ENCODE measurements at places on chromosomes 2 and 18.

DNA sequence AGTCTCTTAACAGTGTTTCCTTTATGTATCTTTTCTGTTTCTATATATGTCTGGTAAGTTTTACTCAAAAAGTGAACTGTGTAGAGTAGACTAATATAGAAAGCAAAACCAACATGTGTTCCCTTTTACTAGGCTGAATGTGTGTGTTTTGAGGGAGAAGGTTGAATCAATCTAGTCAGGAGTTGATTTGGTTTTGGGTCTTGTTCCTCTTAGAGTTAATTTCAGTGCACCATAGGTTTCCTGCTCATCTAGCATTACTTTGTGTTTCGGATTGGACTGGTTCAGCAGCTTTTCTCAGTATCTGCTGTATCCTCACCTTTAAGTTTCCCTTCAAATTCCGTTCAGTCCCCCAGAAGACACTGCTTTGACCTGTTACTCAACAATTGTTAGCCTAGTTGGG is 52.0 kb upstream of the TRIM43 start:
- DNase-seq, result no peak

- DNase-seq, result peak; percentile 82
Measured at GRCh38 chr2:151238527-151239487, 22.9 kb downstream of the RBM43 start.

DNA sequence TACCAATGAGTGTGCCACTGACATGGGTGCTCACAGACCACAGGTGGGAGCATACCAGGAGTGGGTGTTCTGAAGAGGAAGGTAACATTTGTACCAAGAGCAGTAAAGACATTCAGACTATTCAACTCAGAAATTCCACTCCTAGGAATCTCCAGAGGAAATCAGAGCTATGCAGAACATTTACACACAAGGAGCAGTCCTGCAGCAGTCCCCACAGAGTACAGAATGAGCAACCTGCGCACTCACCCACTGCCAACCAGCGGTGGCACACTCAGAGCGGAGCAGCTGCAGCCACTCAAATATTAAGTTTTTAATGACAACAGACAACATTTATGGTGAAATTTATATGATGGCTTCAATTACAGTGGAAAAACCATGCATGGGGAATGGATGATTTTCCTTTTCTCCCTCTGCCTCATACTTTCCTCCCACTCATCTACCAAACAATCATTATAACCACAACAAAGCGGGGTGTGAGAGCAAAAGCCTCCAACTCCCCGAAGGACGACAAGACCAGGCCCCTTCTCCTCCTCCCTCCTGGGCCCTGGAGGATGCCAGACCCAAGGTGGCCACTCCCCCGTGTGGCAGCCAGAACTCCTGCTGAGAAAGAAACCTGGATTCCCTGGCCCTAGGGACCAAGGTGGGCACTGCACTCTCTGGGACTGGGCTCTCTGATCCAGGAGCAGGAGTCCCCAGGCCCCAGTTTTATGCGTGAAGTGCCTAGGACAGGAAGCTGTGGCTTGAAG is 5.4 kb downstream of the HS6ST1 start:
- DNase-seq, result peak; percentile 57

DNA sequence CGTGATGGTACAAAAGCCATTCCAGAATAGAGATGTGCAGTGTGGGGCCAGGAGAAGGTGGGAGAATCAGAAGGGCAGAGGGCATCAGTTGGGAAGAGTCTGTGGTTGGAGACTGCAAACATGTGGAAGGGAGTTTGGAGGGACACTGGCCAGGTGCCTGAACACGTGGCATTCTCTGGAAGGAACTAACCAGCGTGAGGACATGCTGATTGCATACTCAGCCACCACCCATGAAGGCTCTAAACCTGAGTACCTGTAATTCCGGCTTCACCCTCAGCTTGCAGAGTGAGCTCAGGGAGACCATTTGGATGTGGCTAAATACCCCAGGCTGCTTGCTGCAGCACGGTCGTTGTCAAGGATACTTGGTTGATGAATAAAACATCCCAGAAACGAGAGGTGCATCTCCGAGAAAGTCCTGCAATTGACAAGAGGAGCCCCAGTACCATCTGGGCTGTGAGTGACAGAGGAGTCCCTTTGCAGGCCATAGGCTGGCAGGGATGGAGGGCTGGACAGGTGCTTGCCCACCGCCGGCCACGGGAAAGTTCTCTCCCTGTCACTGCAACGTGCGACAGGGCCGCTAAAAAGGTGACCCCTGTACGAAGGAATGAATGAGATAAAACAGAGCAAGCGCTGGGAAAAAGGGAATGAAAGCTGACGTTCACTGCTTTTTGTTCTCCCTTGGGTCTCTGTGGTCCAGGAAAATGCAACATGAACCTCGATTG is 5.0 kb downstream of the ACKR3 start:
- DNase-seq, result no peak

DNA sequence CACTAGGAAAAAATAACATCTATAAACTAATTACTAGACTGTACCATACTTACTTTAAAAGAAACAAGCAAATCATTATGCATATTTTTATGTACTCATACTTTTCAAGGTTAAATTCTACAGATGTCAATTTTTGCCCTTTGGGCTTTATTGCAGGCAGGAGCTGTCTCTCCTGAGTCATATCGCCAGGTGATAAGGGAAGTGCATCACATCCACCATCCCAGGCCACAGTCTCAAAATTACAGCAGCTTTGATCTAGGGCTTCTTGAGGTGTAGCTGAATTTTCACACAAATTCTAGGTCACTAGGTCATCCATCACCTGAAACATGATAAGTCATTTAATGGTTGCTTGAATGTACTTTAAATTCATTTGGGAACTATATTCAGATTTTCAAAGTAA is 38.4 kb upstream of the FRZB start:
- DNase-seq, result no peak

- no peak for DNase-seq
Measured at GRCh38 chr2:105791229-105791628, 46.5 kb downstream of the NCK2 start.

DNA sequence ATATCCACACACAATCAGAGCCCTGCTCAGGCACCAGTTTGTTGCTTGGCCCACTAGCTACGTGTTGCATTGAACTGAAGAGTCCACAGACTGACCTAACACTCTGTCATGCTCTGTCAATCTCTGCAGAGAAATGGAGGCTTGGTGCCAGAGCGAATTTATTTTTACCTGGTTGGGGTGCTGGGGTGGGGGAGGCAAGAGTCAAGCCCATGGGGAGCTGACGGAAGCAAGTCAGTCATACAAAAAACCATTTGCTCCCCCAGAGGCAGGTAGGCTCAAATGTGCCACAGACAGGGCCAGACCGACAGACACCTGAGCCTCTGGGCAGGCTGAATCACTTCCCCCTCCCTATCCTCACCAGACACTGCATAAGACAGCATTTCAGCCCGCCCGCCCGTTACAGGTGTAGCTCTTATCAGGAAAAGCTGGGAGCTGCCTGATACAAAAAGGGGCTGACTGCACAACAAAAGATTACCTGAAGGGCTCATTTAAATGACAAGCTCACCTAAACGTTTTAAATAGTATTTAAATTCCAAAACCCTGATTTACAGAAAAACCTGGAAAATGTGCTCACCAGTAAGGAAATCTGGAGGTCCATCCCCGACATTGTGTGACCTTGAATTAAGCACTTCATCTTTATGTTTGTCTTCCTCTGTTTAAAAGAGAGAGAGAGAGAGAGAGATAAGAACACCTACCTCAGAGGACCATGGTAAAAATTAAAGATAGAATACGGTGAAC is 2.1 kb upstream of the PCBP1 start:
- DNase-seq, result no peak

DNA sequence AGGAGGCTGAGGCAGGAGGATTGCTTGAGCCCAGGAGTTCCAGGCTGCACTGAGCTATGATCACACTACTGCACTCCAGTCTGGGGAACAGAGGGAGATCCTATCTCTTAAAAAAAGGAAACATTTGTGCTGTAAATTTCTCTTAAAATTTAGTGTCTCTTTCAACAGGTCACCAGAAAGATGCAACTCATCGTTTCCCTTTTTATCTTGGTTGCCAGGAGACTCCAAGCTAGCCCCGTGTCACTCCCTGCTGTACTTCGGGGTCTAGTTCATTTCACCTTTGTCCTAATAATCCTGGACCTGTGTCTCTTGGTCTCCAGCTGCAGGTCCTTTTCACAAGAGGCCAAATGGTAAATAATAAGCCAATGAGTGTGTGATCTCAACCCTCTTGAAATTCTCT is 7.1 kb downstream of the HS1BP3 start:
- DNase-seq, result no peak

DNA sequence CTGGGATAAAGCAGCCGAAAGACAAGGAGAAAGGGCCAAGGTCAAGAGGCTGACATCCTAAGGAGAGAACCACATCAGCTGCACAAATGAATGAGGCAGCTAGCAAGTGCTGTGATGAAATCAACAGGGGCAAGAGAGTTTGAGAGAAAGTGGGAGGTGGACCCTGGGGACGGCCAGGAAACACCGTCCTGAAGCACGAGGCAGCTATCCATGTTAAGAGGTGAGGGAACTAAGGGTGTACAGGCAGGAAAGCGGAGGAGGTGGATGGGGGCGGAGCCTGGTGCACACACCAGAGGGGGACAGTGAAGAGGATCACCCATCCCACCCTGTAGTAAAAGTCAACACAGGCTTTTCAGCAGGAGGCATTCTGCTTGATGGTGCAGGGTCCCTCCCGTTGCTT is 52.4 kb downstream of the HDLBP start:
- no peak for DNase-seq

DNA sequence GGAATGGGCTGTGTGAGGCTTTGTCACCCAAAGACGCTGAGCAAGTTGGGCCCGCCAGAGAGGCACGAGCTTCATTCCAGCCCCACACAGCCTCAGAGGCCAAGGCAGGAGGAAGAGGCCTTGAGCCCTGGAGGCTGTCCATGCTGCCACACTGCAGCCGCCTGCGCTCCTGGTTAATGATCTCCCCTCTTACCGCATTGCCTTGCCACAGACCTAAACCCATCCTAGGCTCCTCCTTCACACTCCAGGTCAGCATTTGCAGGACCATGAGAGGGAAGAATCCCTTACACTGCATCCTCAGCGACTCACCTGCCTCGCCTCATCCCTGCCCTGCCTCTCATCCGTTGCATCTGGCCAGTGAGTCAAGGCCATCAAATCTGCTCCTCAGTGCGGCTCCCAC is 24.6 kb downstream of the KIF3C start:
- DNase-seq, result no peak

DNA sequence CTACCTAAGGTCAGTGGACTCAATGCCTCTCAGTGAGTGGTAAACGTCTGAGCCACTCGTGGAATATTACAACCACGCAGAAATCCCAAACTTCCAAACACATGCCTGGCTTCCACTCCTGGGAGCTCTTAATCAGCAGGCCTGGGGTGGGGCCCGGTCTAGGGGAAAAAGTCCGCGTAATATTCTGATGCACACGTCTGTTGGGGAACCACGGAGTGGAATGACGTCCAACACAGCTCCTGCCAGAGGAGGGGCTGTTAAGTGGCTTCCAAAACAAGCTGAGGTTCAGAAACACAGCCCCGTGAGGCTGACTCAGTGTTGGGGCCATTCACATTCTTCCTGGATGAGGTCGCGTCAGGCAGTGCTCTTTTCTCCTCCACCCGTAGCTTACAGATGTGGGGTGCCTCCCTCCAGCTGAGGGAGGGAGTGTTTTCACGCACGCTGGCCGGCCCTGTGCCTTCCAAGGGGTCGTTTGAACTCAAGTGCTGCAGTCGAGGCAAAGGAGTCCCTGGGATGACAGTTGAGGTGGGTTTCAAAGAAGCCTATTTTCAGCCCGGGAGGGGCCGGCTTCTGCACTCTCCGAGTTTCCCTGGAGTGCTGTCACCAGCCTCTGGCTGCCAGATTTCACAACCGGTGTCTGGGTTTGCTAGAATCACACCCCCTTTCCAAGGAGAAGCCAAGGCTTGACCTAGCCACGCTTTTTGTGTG is 73.1 kb downstream of the ACKR3 start:
- DNase-seq, result peak; percentile 90

DNA sequence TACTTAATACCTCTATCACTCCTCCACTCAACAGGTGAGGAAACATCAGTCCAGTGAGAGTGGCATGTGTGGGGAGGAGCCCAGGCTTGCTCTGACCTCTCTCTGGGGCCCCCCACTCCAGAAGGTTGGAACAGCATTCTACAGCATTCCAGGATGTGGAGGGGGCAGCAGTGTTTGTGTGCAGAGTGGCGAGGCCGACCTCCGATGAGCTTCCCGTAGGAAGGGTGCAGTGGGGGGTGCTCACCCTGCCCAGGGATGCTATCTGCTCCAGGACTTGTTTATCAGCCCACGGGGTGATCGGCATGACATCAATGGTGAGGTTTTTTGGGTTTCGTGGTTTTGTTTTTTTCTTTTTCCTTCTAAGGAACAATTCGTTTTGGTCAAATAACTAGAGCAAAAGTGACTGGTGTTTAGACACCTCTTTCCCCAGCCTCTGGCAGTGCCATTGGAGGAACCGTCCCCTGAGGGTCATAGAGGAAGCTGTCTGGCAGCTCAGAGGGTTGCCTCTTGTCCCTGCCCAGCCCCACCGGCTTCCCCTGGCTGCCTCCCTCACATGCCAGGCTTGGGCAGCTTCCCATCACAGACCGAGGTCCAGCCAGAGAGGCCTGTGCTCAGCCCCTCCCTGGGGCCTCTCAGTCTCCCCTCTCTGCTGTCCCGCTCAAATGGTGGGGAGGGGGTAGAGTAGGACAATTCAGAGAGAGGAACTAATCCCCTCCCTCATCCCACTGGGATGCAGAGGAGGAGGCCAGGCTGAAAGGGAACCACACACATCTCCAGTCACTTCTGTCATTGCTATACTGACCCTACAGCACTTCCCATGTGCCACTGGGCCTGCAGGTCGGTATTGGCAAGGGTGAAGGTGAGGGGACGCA is 96.5 kb downstream of the ZFP36L2 start:
- no peak for DNase-seq

DNA sequence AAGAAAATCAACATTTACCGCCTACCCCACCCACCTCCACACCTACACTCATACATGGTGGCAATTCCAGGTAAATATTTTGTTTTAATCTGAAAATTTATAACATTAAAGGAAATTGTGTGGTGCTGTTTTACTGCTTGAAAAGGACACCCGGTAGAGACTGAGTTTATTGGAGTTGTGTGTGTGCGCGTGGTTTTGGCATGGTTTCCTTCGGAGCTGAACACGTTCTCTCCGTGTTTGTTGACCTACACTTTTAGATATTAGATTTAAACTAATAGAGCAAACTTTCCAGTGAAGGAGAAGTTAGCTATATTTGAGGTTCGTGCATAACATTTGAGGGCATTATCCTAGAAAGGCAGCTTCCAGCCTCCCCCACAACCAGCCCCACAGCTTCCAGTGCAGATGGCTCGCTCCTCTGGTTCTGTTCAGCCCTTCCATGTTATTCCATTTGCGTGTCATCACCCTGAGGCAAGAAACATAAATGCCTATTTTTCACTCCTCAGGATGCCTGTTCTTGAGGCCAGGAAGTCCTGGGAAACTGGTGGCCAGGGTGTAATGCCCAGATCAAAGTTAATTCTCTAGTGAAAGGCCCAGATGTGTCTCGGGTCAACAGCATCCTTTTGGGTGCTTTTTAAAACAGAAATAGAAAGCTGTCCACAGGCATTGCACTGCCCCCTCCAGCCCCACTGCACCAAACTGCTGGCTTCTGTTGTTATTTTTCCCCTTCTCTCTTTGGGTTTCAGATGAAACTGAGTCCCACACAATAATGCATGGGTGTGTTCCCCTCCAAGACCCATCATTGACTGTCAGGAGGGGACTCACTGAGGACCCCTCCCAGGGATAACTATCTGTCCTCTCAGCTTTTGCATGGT is 190.2 kb downstream of the SETBP1 start:
- DNase-seq, result no peak
